Activated T-cell treated with anti-CD3 and anti-CD28 coated beads, Interleukin-2, amount 50 U/mL, for 72 hours (primary cell): ENCODE measurements at places on chromosomes 12 and 14. TPM values are rescaled to one million over a fixed set of nuclear protein-coding genes. Genes with fewer than 3 reads are reported as not detected.

PIK3C2G gene
- not detected for total RNA-seq

DNA sequence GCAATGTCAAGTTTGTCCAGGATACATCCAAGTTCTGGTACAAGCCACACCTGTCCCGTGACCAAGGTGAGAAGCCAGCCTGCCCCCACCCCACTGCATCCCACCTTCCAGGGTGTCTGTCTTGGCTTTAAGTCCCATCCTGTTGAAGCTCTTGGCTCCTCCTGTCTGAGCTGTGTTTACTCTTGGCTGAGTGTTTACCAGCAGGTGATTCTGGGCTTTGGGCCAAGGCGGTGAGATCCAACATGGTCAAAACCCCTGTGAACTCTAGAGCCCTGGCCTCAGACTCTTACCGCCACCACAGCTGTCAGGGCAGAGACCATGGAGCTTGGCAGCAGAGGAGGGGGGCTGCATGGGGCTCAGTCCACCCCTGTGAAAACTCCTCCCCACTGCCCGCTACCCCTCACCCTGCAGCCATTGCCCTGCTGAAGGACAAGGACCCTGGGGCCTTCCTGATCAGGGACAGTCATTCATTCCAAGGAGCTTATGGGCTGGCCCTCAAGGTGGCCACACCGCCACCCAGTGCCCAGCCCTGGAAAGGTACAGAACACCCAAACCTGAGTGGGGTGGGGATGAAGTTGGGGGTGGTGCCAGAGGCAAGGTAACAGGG, 11.6 kb downstream of the TNS2 start:
- no peaks in the 10 kb centered on the region for H3K36me3 ChIP-seq
- DNase-seq = no peak
- H3K4me1 ChIP-seq = peaks cover 13% of the 10 kb centered on the region
- no peaks in the 10 kb centered on the region for H3K27me3 ChIP-seq
- no peak overlapping the region for H3K4me3 ChIP-seq

DNA sequence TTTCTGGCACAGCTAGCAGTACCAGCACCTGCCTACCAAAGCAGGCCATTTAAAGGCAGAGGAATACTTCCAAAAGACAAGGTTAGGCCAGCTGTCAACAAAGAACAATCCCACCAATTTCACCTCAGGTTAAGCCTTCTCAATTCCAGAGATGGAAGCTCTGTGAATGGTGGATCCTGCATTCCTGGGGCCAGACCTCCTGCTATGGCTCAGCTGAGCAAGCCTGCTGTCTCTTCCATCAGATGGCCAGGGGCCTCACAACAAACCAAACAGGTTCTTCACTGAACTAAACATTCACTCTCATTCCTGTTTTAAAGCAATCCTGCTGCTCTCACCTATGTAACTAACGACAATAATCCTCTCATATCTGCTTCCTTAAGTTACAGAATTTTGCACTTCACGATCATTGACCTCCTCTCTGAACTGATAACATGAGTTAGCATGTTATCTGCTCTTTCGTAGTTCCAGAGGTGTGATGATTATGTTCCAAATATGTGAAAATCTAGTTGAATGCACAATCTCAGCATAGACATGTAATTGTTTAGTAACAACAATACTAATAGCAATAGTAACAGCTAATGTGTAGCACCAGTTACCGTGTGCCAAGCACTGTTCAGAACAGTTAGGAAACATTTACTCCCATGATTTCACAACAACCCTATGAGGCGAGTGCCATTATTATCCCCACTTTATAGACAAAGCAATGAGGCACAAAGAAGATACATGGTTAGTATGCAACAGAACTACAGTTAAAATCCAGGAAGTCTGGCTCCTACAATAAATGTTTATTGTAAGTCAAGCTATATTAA, 73.2 kb downstream of the SLC2A13 start:
- no peak overlapping the region for H3K27ac ChIP-seq
- no peaks in the 10 kb centered on the region for H3K27me3 ChIP-seq

GRCh38 chr12:80183939-80184338, 84.6 kb downstream of the OTOGL start:
- H3K4me1 ChIP-seq = peaks cover 15% of the 10 kb centered on the region
- no peaks in the 10 kb centered on the region for H3K27me3 ChIP-seq
- DNase-seq = no peak
- no peaks in the 10 kb centered on the region for H3K36me3 ChIP-seq

- no peaks in the 10 kb centered on the region for H3K27me3 ChIP-seq
- peaks cover 11% of the 10 kb centered on the region for H3K36me3 ChIP-seq
- no peak overlapping the region for H3K27ac ChIP-seq
- H3K4me3 ChIP-seq = no peak overlapping the region
- DNase-seq = no peak
- no peaks in the 10 kb centered on the region for H3K4me1 ChIP-seq
Observed at GRCh38 chr12:128789356-128789929, 34.3 kb downstream of the SLC15A4 start.

DNA sequence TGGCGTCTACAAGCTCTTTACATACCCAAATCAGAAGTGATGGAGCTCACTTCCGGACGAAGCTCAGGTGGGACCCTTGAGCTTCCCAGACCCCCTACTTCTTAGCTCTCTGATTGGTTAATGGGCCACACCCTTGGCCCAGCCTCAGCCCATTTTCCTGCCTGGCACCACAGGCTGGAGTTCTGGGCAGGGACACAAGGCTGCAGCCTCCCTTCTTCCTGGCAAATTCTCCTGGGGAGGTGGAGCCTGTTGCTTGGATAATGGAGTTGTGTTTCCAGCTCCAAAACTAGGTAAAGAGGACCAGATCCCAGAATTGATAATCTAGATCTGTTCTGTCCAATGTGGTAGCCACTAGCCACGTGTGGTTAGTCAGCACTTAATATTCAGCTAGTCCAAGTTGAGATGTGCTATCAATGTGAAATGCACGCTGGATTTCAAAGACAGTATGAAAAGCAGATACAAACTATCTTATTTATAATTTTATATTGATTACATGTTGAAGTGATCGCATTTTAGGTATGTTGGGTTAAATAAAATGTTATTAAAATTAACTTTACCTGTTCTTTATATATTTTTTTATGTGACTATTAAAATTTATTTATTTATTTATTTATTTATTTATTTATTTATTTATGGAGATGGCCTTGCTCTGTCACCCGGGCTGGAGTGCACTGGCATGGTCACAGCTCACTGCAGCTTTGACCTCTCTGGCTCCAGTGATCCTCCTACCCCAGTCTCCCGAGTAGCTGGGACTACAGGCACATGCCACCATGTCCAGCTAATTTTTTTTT, 12.6 kb upstream of the FAIM2 start:
- no peak overlapping the region for H3K27ac ChIP-seq
- H3K27me3 ChIP-seq = no peaks in the 10 kb centered on the region
- H3K36me3 ChIP-seq = no peaks in the 10 kb centered on the region
- H3K4me3 ChIP-seq = no peak overlapping the region
- no peaks in the 10 kb centered on the region for H3K4me1 ChIP-seq

- H3K27me3 ChIP-seq = no peaks in the 10 kb centered on the region
- no peak for DNase-seq
- peak overlapping the region; percentile 67 for H3K27ac ChIP-seq
Observed at GRCh38 chr12:47801170-47801903, 18.4 kb downstream of the HDAC7 start.

DNA sequence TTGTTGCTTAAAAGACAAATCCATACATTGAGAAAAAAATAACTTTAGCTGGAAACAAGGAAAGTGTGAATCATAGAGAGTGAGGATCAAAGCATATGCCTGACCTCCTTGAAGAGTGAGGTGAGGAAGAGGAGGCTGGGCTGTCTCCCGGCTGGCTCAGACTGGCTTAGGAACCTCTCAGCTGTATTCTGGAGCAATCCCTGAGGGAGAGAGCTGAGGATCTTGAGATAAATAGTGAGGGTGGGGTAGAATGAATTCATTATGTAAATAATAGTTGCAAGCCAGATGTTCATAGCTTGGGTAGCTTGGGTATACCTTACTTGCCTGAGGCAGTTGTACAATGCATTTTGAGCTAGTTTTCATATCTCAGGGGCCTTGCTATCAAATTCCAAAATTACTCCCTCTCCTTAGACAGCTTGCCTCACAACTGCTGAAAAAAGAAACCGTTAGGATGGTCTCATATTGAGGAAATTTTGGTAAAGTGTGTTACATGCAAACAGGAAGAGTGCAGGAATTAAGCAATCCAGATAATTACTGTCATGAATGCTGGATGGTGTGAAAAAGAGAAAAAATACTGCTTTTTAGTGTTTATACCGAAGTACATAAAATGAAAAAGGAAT, 30.5 kb upstream of the SLC15A5 start:
- no peak for DNase-seq
- no peak overlapping the region for H3K27ac ChIP-seq
- no peak overlapping the region for H3K4me3 ChIP-seq
- H3K4me1 ChIP-seq = no peaks in the 10 kb centered on the region
- no peaks in the 10 kb centered on the region for H3K27me3 ChIP-seq

DNA sequence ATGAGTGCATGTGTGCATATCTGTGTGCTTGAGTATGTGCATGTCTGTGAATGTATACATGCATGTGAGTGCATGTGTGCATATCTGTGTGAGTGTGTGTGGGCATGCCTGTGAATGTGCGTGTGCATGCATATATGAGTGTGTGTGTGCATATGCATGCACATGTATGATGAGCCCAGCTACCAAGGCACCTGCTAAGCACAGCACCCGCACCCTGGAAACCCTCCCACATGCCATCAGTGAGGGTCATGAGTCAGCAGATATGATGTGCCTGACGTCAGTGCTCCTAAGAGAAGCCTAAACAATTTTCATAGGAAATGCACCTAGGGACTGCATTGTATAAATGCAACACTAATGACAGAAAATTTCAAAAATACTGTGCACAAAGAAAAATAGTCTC, 151.1 kb downstream of the KIF26A start:
- H3K27ac ChIP-seq = no peak overlapping the region
- no peaks in the 10 kb centered on the region for H3K4me1 ChIP-seq
- no peak for DNase-seq
- no peaks in the 10 kb centered on the region for H3K27me3 ChIP-seq

CCDC177 gene
- not detected for total RNA-seq

SENP1 gene
- 68.7 TPM for total RNA-seq

DNA sequence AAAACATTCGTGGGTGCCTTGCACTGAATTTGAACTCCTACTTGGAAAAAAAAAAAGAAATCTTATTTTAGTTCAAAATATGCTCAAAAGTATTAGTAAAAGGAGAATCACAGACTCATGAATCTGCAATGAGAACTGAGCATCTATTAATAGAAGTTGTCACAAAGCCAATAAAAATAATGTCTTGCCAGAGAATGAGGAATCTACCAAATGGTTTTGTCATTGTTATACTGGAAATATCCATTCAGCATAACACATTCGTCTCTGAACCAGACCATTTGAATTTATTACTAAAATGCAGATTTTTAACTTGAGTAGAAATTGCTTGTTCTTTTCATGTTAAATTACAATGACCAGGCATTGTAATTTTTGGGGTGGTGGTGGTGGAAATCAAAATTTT, 11.6 kb upstream of the PTPRB start:
- H3K27ac ChIP-seq = no peak overlapping the region
- no peaks in the 10 kb centered on the region for H3K36me3 ChIP-seq
- no peaks in the 10 kb centered on the region for H3K4me1 ChIP-seq
- no peak for DNase-seq

- DNase-seq = no peak
- peaks cover 62% of the 10 kb centered on the region for H3K4me1 ChIP-seq
- peak overlapping the region; percentile 98 for H3K27ac ChIP-seq
- peaks cover 15% of the 10 kb centered on the region for H3K36me3 ChIP-seq
- H3K27me3 ChIP-seq = peaks cover 1% of the 10 kb centered on the region
Observed at GRCh38 chr12:22628228-22628627, 3.3 kb downstream of the ETNK1 start.

YBX3 gene
- 132 TPM for total RNA-seq

DNA sequence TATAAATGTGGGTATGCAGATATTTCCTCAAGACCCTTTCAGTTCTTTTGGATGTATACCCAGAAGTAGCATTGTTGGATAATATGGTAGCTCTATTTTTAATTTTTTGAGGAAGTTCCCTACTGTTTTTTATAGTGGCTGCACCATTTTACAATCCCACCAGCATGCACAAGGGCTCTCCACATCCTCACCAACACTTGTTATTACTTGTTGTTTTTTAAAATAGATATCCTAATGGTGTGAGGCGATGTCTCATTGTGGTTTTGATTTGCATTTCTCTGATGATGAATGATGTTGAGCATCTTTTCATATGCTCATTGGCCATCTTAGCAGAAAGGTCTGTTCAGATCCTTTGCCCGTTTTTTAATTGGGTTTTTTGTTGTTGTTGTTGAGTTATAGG, 47.1 kb downstream of the DIP2B start:
- no peak overlapping the region for H3K27ac ChIP-seq
- peaks cover 2% of the 10 kb centered on the region for H3K36me3 ChIP-seq
- no peak for DNase-seq

DNA sequence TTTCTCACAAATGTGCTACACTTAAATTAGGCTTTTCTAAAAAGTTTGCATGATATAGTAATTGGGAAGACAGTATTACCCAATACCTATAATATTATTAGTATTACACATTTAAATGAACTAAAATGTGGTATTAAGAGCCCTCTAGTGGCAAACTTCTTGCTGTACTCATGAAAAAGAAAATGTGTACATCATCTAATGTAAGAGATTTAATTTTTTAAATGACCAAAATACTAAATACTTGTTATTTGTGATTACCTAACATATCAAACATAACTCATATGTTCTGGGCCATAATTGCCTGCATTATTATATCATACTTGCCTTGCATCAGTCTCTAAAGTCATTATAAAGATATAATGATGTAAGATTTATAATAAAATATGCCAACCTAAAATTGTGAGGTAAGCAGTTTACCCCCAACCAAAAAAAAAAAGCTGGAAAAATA, 64.2 kb downstream of the DNAI7 start:
- H3K4me1 ChIP-seq = no peaks in the 10 kb centered on the region
- H3K27me3 ChIP-seq = no peaks in the 10 kb centered on the region
- H3K4me3 ChIP-seq = no peak overlapping the region
- no peaks in the 10 kb centered on the region for H3K36me3 ChIP-seq
- H3K27ac ChIP-seq = no peak overlapping the region
- DNase-seq = no peak

GRCh38 chr12:88994537-88994936, 357.8 kb downstream of the DUSP6 start:
- DNase-seq = no peak
- H3K4me3 ChIP-seq = no peak overlapping the region
- no peaks in the 10 kb centered on the region for H3K4me1 ChIP-seq
- peaks cover 14% of the 10 kb centered on the region for H3K27me3 ChIP-seq

DNA sequence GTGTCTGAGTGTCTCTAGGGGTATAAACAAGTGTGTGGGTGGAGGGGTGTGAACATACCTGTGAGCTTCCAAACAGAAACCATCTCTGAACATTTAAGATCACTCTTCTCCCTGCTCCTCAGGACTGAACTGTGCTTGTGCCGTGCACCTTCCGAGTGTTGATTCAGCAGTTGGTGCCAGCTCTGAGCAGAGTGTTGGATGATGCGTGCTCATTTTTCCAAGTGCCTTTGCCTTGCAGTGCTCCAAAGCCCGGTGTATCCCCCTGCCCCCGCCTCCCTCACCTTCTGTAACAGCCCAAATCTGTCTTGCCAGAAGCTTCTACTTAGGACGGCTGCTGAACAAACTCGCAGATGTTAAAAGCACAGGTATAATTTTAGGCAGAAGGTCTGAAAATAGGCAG, 4.4 kb downstream of the WSCD2 start:
- no peak overlapping the region for H3K4me3 ChIP-seq
- H3K27ac ChIP-seq = no peak overlapping the region
- peaks cover 45% of the 10 kb centered on the region for H3K27me3 ChIP-seq
- DNase-seq = no peak
- no peaks in the 10 kb centered on the region for H3K4me1 ChIP-seq

GRCh38 chr12:12983420-12984035, 16.5 kb downstream of the HEBP1 start:
- DNase-seq = no peak
- no peak overlapping the region for H3K4me3 ChIP-seq
- no peaks in the 10 kb centered on the region for H3K4me1 ChIP-seq
- no peaks in the 10 kb centered on the region for H3K36me3 ChIP-seq
- no peak overlapping the region for H3K27ac ChIP-seq
